ENCODE measurements at places on chromosomes 4 and X.
A peak's percentile ranks its signal among the peaks of the same experiment; 100 is the strongest.

DNA sequence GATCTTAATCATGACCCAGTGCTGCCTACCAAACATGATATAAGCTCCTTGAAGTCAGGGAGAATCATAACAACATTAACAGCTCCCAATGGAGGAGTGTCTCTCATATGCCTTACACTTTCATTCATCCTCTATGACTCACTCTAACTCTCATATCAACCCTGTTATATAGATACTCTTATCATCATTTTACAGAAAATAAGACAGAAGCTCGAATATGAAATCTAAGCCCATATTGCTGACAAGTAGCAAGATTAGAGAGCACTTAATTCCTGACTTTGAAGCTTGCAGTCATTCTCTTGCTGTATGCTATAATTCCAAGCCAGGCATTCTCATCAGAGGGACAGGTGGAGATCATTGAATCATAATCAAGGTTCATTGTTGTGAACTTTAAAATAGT, 476.7 kb upstream of the ATOH1 start:
- no peak for DNase-seq

DNA sequence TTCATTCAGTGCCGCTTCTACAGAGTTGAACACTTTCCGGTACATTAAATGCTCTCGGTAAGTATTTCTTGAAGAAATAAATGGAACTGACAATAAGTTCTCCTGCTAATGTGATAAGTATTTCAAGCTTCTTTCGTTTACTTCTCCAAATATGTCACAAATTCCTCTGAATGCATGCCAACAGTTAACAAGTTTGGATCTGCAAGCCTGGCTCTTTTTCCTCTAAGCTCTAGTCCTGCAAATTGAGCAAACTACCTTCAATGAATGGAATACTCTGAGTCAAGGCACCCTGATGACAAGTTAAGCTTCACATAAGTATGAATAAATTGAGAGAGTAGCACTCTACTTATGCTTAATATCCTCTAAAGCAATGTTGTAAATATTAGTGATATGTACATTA, 403.6 kb downstream of the PDGFC start:
- DNase-seq, result no peak

GRCh38 chr4:156749426-156750403, 221.9 kb downstream of the PDGFC start:
- DNase-seq, result no peak

DNA sequence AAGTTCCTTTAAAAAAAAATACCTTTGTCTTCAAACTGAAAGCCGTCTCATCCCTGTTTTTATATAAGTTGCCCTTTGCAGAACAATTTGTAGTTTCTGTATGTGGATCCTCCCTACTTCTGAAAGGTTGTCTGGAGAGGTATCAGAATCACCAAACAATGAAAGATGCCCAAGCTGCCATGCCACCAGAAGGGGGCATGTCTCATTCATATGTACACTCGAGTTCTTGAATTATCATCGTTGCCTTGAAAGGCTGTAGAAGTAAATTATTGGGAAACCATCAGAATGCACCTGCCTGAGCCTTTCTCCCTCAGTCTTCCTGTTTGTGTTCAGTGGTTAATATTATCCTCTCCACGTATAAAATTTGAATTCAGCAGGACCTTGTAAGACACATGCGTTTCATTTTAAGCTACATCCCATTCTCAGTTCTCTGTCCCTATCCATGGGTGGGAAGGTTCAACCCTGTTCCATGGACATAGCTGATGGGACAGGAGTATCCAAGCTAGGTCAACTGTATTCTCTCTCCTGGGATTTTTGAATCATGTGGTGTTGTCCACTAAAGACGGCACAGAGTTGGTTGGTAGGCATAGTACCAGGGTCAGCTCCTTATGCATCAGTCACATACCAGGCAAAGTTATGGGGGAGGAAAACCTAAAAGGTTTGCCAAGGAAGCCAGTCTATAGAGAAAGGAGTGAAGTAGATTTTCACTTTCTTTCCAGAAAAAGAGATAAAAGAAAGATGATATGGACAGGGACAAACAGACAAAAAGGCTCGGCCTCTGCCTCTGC, 24.0 kb downstream of the GALNT7 start:
- no peak for DNase-seq

DNA sequence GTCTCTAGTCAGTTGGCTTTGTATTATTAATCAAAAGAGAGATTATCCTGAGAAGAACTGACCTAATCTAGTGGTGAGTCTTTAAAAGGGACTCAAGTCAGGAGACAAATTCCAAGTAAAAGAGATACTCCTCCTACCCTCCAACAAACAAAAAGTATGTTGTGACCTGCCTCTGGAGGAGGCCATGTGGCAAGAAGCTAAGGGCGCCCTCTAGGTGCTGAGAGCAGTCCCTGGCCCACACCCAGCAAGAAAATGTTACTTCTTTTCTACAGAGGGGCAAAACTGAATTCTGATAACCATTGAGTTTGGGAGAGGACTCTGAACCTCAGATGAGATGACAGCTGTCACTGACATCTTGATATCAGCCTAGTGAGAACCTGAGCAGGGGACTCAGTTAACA, 953.6 kb upstream of the AGA start:
- no peak for DNase-seq

DNA sequence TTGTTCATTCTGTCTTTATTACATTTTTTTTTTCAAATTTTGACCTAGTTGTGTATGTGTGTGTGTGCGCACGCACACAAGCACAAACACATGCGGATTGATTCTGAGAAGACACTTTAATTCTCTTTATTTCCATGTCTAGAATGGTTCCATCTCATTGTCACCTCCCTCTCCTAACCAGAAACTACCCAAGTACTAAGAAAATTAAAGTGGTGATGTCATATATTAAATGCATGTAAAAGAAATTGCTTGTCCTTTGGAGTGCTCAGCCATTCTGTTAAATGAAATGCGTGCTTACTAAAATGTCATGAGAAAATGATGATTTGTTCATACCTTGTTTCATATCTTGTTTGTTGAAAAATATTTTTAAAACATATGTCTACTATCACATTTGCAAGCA, 1297.0 kb upstream of the TENM3 start:
- DNase-seq, result no peak

- DNase-seq, result no peak
Observed at GRCh38 chr4:77651820-77652219, 46.2 kb downstream of the CXCL13 start.

- no peak for DNase-seq
Observed at GRCh38 chrX:9953396-9953795, 13.8 kb upstream of the CLDN34 start.

DNA sequence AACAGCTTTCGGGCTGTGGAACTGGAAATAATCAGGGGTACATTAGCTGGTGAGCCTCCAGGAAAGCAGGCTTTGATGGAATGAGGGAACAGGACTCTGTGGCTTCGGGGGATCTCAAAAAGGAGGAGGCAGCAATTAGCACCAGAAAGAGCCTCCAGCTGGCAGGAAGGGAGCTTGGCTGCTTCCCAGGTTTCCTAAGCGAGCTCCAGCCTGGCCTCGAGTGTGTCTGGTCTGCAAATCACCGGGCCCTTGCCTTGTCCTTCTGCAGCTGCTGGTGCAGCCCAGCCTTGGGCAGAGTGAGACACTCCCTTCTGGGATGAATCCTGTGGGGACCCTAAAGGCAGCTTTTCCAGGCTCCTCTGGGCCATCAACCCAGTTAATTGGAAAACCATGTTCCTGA, 10.7 kb upstream of the PDHA1 start:
- no peak for DNase-seq

- DNase-seq, result no peak
Observed at GRCh38 chr4:140790765-140791164, 34.6 kb upstream of the TBC1D9 start.

- DNase-seq, result no peak
Observed at GRCh38 chr4:152803541-152803940, 23.8 kb downstream of the ARFIP1 start.

- no peak for DNase-seq
Observed at GRCh38 chr4:127732623-127733328, 2.6 kb downstream of the SLC25A31 start.

DNA sequence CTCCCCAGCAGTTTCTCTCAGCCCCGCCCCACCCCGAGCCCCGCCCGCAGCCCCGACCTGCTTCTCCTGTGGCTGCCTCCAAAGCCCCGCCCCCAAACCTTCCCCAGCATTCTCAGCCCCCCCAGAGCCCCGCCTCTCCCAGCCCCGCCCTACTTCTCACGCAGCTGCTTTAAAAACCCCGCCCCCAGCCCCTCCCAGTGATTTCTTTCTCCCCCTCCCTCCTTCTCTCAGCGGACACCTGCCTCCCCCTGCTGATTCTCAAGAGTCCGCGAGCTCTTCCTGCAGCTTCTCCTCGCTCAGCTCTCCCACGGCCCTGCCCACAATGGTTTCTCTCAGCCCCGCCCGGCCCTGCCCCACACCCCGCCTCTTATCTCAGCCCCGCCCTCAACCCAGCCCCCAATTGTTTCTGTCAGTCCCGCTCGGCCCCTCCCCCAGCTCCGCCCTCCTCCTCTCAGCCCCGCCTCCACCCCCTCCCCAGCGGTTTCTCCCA, 636 bp upstream of the EOLA1 start:
- peak; percentile 4 for DNase-seq

GRCh38 chr4:184423003-184423686, 51.2 kb downstream of the IRF2 start:
- DNase-seq, result no peak

All from cortex of kidney (tissue), 1 donor.